ENCODE measurements at places on chromosomes 6 and 20.

DNA sequence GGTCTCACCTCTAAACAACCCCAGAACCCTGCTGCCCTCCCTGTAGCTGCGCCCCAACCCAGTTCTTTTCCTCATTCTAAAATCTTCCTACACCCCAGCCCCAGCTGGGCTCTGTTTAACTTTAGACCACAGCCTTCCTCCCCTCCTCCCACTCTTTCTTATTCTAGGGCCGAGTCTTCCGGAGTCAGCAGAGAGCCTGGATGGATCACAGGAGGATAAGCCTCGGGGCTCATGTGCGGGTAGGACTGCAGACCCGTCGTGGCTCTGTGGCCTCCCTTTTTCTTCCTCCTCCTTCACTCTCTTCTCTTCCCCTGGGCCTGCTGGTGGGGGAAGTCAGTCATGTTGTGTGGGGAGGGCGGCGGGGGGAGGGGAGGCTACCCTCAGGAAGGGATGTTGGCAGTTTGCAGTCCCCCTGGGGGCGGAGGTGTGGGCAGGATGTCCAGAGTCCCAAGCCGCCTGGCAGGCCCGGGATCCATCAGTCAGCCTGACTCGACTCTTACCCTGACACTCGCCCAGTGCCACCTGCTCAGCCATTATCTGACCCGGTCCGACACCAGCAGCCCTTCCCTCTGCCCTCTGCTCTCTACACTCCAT lies 8.1 kb downstream of the CAPN11 start:
- no peak for DNase-seq

GRCh38 chr6:5325173-5325572 lies 63.9 kb downstream of the FARS2 start:
- no peak for DNase-seq

- no peak for DNase-seq
Measured at GRCh38 chr6:106431972-106432371, 71.5 kb downstream of the CRYBG1 start.

DNA sequence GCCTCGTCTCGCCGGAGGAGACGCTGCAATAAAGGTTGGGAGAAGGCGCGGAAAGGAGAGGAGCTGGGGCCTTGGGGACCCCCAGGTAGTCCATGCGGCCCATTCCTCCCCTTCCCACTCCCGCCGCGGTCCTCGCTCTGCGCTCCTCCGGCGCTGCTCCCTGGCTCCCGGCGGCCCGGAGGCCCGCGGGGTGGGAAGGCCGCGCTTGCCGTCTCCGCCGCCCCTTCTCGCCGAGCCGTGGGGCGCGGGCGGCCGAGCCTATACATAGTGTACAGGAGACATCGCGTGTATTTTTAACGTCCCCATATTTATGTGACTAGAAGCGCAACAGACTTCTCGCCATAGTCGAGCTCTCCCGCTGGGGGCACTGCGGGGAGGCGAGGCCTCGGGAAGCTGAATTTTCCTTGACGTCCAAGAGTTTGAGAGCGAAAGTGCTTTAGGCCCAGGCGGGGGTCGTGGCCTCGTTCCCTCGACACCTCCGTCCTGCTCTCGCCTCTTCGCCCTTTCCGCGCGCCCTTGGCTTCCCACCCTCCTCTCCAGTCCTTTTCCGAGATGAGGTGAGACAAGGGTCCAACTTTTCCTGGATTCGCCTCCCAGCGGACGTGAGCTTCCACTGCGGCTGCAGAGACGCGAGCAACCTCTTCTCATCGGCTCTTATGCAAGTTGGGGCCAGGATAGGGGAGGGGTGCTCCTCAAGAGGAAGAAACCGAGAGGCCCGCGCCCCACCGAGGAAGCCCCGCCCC lies 29.0 kb downstream of the SLC12A5 start:
- no peak for DNase-seq

DNA sequence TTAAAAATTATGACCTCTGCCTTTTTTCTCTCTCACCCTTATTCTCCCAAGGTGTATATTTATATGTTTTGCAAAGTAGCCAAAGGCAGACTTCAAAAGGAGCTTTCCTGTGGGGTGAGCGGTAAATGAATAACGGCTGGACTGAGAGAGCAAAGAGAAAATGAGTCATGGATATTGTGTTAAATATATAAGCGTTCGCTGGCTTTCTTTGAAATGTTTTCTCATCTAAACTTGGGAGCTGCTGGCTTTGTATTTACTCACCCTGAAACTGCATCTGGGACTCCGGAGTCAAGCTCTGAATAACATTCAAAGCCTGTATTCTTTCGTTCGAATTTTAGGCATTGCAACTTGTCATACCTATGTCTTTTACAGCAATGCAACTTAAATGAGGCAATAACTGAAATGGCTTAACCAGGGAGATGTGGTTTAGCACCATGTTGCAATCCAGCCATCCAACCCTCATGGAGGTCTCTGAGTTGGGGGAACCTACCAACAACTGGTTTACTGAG lies 32.0 kb downstream of the ATXN1 start:
- no peak for DNase-seq

DNA sequence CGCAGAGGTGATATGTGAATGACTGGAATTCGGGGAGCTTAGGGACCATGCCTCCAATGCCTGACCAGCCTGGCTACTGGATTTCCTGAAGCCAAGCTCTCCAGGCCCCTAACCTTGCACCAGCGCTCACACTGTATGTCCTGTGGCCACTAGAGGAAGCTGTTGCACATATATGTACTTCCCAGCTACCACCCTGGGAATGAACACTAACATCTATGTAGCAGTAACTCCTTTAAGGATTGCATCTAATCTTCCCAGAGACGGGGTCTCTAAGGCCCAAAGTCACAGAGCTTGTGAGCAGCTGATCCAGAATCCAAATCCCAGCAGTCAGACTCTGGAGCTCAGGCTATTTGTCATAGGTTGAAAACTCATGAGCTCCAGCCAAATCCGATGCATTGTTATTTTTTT lies 20.4 kb upstream of the BPIFB1 start:
- no peak for DNase-seq

- DNase-seq: no peak
Measured at GRCh38 chr6:27280540-27281000, 31.5 kb downstream of the POM121L2 start.

DNA sequence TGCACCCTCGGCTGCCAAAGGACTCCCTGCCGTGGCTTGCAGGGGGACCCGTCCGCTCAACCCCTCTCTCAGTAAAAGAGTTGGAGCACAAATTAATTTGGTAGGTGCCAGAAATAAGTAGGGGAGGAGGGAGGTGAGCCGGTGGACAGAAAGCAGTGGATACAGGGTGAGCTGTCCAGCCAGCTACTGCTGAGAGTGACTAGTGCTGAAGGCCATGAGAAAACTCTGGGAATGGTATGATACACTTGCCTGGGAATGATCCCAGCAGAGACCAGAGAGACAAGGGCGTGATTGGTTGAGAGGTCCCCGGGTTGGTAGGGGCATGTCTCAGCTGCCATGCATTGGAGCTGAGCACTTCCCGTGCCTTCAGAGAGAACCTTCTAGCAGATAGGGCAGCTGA lies 15.7 kb downstream of the FOXQ1 start:
- no peak for DNase-seq

GRCh38 chr20:34946661-34947060 lies 8.9 kb downstream of the GSS start:
- DNase-seq: no peak

- DNase-seq: no peak
Measured at GRCh38 chr6:151025076-151025475, 159.6 kb downstream of the MTHFD1L start.

DNA sequence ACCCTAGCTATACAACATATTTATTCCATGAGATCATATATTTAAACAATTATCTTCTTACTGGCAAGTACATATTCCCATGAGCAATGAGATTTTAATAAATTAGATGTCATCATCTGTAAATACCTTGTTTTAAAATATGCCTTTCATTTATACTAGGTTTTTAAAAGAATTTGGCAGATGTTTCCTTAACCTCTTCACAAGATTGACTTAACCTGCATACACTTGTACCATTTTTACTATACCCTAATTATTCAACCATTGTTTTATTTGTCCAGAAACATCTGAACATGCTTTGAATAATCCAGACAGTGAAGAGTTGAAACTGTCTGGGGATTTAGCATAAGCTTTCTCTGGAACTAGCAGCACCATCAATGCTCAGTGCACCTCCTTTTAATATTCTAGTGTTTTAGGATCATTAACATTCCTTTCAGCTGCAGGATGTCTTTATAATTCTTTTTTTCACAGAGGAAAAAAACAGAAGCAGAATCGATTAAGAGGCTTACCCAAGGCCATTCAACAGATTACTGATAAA lies 188.0 kb upstream of the TENT5A start:
- no peak for DNase-seq

- DNase-seq: no peak
Measured at GRCh38 chr20:62728781-62729300, 20.2 kb downstream of the NTSR1 start.

All from cortex of kidney (tissue), 1 donor.